ENCODE measurements at places on chromosomes 6 and 20. TPM values are rescaled to one million over a fixed set of nuclear protein-coding genes. Genes with fewer than 3 reads are reported as not detected.

The CDC25B gene
- 12.4 TPM for total RNA-seq

The NEURL2 gene
- 6.9 TPM for total RNA-seq

The SAPCD1 gene
- 0.73 TPM for total RNA-seq

The KIFC1 gene
- total RNA-seq: 0.38 TPM

The MCHR2 gene
- total RNA-seq: not detected

- DNase-seq: no peak
Measured at GRCh38 chr6:108903796-108904195, 55.6 kb downstream of the ARMC2 start.

DNA sequence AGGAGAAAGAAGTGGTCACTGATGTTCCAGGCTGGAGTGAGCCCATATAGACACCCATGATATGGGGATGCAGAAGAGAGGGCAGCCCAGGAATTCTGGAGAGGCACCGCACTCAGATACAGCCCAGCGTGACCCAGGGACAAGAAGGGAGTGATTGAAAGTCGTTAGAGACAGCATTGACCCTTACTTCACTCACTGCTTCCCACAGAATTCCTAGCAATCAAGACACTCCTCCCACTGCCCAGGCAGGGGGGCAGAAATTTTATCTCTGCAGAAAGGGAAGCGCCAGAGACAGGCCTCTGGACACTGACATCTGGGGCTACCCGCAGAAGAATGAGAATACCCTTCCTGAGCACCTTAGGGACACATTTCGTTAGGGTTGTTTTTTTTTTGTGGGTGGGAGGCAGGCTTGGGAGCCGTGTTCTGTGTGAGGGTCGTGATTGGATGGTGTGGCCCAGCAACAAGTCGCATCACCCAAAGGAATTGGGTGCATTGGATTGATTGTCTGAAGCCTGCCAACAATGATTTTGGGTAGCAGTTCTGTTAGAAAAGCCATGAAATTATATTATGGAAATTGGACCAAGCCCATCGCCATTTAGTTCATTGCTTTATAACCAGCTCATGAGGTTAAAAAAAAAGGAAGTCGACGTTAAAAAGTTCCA lies 45.9 kb upstream of the MAP3K4 start:
- DNase-seq: no peak

DNA sequence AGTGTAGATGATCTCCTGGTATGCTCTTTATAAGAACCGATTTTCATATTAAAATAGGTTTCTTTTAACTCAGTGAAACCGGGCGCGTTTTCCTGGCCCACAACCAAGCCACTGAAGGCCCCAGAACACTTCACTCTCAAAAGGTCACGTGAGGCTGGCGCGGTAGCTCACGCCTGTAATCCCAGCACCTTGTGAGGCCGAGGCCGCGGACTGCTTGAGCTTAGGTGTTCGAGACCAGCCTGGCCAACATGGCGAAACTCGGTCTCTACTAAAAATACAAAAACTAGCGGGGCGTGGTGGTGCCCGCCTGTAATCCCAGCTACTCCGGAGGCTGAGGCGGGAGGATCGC lies 402 bp upstream of the TAF8 start:
- DNase-seq: no peak

- no peak for DNase-seq
Measured at GRCh38 chr6:87590990-87591389, 1.1 kb downstream of the ORC3 start.

Data from left lobe of liver (tissue), 2 donors.